Osteocyte (in vitro differentiated cells): ENCODE measurements at places on chromosomes 1 and 21. TPM values are rescaled to one million over a fixed set of nuclear protein-coding genes. Genes with fewer than 3 reads are reported as not detected.
A peak's percentile ranks its signal among the peaks of the same experiment; 100 is the strongest.

CD1D gene
- total RNA-seq = not detected in 2 replicates

PLPPR4 gene
- total RNA-seq = 5.2 and 5.5 TPM in 2 replicates

DNA sequence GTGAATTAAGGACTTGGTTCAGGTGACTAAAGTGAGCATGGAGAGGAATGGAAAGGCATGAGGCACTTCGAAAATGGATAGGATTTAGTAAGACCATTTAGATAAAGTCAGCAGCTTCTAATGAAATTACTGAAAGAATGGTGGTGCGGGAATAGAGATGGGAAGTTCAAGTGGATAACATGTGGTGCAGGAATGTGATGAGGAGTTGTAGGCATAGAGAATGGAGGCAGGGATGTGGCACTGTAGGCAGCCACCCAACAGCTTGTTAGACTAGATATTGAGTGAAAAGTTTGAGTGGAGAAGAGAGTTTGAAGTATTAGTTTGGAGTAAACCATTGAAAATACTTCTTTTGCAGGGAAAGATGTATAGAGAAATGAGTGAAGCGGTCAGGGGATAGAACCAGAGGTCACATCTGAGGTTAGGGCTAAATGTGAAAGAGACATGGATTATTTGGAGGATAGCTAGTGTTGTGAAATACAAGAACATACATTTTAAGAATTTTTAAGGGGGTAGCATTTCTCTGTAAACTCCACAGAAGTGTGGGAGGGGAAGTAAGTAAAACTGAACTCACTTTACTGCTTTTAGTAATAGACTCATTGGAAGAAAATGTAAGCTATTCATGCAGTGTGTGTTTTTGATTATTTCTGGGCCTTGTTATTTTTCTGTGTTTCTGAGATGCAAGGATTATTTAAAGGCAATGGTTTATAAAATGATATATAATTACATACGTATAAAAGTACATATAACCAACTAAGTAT is 46.2 kb downstream of the DYRK1A start:
- no peak for DNase-seq

GRCh38 chr1:208766832-208767231 is 522.6 kb upstream of the PLXNA2 start:
- DNase-seq = no peak

DNA sequence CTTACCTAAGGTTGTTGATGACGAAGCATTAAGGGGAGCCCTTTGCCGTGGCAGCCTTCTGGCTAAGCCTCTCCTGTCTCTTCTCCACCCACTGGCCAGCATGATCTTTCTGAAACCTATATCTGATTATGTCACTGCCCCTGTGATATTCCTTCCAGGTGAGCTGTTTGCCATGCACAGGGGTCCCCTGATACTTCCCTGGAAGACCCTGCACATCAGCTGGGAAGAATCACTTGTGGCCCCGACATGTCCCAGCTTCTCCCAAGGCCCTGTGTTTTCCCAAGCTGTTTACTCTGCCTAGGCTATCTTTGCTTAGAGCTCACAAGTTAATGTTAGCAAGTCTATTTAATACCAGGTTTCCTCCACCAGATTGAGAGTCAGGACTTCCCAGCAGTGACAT is 12.3 kb downstream of the RD3 start:
- DNase-seq = peak; percentile 44

GRCh38 chr1:55990007-55990406 is 589.4 kb downstream of the PLPP3 start:
- DNase-seq = no peak
